Stimulated activated CD4-positive, alpha-beta T cell treated with anti-CD3 and anti-CD28 coated beads, Interleukin-1b, Interleukin-23, amount 100 ng/mL, for 1 hour (primary cell): ENCODE measurements at places on chromosomes 1 and 21.

GRCh38 chr21:33219954-33220353 is 9.8 kb upstream of the IFNAR2 start:
- no peak for DNase-seq

DNA sequence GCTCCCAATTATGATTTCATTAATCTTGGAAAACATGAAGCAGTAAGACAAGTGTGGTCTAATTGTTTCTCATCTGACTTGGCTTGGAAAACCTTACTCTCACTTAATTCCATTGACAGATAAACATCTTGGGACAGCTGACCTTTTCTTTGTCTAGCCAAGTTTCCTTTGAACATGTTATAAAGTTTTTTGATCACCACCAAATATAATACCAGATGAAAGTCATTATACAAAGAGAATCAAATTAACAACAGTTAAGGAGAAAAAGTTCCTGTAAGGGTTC is 50.2 kb downstream of the ALG14 start:
- no peak for DNase-seq

- no peak for DNase-seq
Observed at GRCh38 chr1:42944246-42944928, 14.3 kb downstream of the SLC2A1 start.

- no peak for DNase-seq
Observed at GRCh38 chr21:44891631-44892031, 18.1 kb upstream of the PTTG1IP start.

- DNase-seq, result no peak
Observed at GRCh38 chr1:112322983-112323678, 72.9 kb upstream of the CTTNBP2NL start.

DNA sequence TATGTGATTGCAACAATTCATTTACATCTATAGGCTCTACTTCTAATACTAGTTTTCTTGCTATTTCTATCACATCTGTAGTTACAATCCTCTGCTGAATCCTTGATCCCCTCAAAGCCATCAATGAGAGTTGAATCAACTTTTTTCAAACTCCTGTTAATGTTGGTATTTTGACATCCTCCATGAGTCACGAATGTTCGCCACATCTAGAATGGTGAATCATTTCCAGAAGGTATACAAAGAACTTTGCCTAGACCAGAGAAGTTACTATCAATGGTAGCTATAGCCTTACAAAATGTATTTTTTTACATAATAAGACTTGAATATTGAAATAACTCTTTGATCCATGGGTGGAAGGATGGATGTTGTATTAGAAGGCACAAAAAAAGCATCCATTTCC is 110.0 kb downstream of the AMY1C start:
- DNase-seq, result no peak

GRCh38 chr1:113855630-113856400 is 15.7 kb downstream of the PTPN22 start:
- no peak for DNase-seq

GRCh38 chr1:192133350-192133926 is 24.8 kb upstream of the RGS18 start:
- no peak for DNase-seq

GRCh38 chr1:106047210-106047609 is 1009.3 kb upstream of the PRMT6 start:
- DNase-seq, result no peak

GRCh38 chr1:154996966-154997701 is 3.7 kb downstream of the LENEP start:
- no peak for DNase-seq

- DNase-seq, result no peak
Observed at GRCh38 chr1:71015745-71016144, 31.9 kb downstream of the PTGER3 start.

DNA sequence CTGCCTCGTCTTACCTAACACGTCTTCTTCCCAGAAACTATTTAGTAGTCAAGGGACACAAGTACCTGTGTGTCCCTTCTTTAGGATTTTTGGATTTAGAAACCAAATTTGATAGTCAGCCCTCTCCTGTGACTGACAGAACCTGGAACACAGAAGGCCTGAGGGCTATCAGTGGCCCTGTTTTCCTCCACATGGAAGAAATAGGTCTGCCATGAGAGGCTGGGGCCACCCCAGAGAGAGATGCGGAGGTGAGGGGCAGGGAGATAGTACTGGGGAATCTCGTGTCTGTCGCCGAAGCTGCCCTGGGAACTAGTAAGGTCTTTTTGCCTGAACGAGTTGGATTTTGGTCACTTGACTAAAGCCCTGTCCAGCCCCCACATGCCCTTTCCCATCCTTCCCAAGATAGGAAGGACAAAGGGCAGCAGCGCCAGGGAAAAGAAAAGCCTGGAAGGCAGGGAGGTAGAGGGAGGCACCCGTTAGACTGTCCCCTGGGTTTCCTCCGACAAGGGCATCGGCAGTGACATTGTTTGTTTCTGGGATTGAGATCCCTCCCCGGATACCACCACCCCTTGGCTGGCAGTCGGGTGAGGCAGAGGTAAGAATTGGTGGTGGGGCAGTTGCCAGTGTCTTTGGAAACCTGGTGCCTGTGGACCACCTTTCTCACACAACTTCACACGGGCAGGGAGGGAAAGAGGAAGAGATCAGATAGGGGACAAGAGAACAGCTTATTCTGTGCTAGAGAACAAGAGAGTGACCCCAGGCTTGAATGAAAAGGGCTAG is 19.8 kb downstream of the SMIM12 start:
- DNase-seq, result no peak

GRCh38 chr1:236009857-236010256 is 55.0 kb downstream of the NID1 start:
- DNase-seq, result no peak

DNA sequence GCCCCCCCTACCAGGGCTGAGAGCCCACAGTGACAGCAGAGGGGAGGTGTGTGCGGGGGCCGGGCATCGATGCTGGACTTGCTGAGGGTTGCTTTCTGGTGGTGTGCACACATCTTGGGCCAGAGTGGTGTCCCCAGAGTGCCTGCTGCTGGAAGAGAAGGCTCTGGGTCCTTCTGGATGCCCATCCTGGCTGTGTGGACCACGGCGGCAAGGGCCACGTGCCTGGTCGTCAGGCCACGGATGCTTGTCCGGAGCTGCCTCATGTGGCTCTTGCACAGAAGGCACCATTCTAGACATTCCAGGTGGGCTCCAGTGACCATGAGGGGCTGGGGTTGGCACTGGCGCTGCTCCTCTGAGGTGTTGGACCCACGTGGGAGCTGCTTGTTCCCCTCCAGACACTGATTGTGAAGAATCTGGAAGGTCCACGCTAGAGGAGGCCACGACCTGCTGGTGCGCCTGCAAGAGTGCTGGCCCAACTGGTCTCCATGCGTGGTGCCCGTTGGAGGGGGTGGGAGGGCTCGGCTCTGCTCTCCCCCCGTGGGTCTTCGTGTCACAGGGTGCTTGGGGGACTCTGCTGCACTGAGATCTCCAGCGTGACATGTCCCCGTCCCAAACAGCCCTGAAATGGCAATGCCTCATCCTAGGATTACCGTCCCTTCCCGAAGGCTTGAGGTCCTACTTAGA is 25.8 kb downstream of the SKI start:
- DNase-seq, result no peak

DNA sequence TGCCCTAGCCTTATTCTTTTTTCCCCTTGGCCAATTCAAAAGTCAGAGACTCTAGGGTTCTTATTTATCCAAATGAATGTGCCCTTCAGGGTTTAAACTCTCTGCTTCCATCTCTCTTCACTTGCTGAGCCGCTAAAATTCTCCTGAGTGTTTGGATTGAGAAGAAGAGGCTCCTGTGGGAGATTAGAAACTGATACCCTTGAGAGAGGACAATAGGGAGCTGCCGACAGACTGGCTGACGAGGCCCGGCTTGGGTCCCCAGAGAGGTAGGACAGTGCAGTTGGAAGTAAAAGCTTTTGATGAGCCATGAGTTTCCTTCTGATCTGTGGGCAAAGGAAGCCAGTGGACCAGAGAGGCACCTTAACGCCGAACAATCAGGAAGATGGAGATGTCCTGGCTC is 41.3 kb upstream of the UBE2U start:
- no peak for DNase-seq

GRCh38 chr21:23478381-23478780 is 2128.9 kb downstream of the MRPL39 start:
- no peak for DNase-seq
